ENCODE measurements at places on chromosomes 5 and 9.

DNA sequence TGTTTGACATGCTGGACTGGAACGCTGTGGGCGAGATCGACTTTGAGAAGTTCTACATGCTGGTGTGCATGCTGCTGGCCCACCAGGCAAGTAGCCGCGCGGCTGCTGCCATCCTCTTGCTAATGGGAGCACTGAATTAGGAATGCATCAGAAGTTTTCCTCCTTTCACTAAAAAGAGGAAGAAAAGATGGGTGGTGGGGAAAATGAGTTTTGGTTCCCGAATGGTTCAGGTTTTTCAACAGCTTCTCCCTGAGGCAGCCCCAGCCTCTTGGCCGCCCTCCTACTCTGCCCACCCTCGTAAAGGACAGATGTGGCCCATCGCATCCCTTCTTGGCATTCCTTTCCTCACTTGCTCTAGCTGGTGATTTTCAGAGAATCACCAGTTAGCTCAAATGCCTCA is 5.5 kb downstream of the EFCAB9 start:
- DNase-seq: no peak

DNA sequence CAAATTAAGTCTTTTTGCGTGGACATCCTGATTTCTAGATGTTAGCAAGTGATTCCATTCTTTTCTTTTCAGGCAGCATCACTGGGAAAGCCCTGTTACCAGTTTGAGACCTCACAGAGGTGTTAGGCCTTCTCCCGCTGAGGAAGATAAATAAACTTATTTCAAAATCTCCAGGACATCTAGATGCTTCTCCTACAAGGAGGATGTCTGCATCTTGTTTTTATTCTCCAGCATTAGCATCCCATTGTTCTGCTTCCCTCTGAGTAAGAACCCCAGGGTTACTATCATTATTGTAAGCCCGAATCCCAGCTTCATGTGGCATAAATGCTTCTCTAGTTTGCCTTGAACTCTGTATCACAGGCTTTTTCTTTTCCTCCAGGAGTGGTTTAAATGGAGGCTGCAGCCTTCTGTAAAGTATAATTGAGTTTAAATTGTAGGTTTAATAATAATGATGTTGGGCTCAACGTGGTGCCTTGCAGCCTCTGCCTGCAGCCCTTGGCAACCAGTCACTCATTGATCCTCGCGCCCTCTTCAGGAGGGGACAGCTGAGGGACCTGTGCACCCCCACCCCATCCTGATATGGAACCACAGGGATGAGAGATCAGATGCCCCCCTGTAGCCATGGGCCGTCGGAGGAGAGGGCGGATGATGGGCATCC is 114.9 kb downstream of the PDZD2 start:
- DNase-seq: no peak

- no peak for DNase-seq
Measured at GRCh38 chr5:62376064-62376463, 27.6 kb downstream of the DIMT1 start.

DNA sequence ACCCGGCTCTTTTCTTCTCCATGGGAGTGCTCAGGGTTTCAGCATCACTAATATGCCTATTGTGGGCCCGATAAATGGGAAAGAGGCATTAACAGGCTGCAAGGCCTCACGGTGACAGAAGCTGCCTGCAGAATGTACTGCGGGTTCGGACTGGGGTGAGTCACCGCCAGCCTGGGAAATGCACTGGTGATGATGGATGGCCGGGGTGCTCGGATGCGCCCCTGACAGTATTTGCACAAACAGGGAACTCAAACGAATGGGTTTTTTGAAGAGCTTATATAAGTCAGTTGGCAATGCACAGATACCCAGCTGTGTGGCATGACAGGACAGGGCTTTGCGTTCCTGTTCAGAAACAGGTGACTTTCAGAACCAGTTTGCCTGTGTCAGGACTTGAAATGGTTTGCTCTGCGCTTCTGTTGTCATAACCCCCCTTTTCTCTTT is 42.0 kb upstream of the PITX1 start:
- no peak for DNase-seq

GRCh38 chr5:4520559-4520958 is 619.6 kb upstream of the ADAMTS16 start:
- DNase-seq: no peak

- no peak for DNase-seq
Measured at GRCh38 chr5:17267106-17267505, 49.7 kb downstream of the BASP1 start.

DNA sequence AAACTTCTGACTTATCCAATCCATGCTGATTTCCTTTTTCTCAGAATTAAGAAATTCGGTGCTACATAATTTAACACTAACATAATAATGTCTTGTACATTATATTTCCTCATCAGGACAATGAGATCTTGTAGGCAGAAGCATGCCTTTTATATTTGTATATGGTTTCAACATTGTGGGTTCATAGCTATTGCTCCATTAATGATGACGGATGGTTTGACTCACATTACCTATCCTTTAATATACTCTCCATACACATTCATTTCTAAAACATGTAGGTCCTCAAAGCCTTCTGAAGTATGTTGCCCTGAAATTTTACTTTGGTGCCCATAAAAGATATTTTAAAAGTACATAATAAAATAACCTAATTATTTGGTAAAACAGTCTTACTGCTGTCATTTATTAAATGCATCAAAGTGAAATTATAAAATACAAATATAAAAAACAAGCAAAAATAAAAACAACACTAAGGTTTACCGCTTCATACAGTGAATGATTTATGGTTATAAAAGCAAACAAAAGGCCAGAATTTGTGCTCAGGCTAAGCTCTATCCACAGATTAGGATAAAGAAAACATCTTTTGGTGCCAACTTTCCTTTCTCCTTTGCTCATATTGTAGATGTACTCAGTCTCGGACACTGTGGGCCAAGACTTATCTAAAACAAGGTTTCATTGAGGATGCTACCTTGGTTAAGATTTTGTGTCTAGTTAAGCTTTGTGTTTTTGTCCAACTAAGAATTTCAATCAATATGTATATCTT is 61.2 kb upstream of the GCNT4 start:
- no peak for DNase-seq

DNA sequence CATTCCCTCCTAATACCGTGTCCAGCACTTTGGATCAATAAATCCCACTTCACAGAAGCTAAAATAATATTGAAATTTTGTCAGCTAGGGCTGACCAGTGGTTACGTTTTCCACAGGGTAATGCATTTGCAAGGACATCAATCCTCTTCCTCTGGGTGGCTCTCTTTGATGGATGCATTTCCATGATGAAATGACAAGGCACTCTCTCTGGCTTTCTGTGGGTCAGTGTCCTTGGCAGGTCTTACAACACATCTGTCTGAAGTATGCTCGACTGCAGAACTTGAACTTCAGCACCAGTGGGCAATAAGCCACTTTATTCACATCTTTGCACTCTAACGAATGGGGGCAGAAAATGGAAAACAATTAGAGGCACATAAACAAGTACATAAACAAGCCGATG is 330.1 kb downstream of the ADAMTS6 start:
- no peak for DNase-seq

DNA sequence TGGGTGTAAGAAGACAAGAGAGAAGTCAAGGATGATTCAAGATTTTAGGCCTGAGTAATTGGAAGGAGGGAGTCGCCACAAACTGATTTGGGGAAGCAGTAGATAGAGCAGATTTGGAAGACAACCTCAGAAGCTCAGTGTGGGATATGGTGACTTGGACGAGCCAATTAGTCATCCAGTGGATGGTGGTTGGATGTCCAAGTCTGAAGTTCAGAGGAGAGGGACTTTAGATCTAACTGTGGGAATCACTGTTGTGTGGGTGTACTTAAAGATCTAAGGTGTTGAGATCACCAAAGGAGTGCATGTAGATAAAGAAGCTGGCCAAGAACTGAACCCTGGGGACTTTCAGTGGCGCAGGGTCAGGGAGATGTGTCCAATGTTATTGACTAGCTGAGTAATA is 2.2 kb downstream of the IDNK start:
- DNase-seq: no peak

- no peak for DNase-seq
Measured at GRCh38 chr5:5470933-5471332, 48.5 kb downstream of the ICE1 start.

GRCh38 chr5:157335534-157336422 is 69.9 kb downstream of the CYFIP2 start:
- no peak for DNase-seq

DNA sequence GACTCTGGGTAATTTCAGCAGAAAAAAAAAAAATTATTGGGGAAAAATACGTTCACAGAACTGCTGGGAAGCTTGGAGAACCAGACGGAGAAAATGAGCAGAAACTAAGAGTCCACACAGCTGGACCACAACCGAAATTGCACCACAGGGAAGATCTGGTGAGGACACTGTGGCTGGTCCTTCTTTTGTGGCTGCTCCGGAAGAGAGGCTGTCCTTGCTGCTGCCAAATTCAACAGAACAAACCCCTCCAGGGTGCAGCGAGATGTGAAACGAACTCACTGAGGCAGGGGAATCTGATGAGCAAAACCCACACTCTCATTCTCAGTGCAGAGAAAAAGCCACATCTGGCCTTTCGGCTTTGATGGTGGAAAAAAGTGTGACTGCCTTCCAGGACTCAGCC is 200.0 kb downstream of the ACTL7B start:
- no peak for DNase-seq

Measured in stimulated activated CD8-positive, alpha-beta memory T cell treated with anti-CD3 and anti-CD28 coated beads, Interleukin-7, amount 100 ng/mL, for 1 hour (primary cell).